ENCODE measurements at places on chromosomes 7 and 10. TPM values are rescaled to one million over a fixed set of nuclear protein-coding genes. Genes with fewer than 3 reads are reported as not detected.
A peak's percentile ranks its signal among the peaks of the same experiment; 100 is the strongest.

GRCh38 chr7:38744746-38745145 is 113.6 kb upstream of the AMPH start:
- no peaks in the 10 kb centered on the region for H3K27me3 ChIP-seq
- DNase-seq = no peak
- no peaks in the 10 kb centered on the region for H3K4me1 ChIP-seq
- no peak overlapping the region for H3K4me3 ChIP-seq
- H3K36me3 ChIP-seq = peaks cover 15% of the 10 kb centered on the region

DNA sequence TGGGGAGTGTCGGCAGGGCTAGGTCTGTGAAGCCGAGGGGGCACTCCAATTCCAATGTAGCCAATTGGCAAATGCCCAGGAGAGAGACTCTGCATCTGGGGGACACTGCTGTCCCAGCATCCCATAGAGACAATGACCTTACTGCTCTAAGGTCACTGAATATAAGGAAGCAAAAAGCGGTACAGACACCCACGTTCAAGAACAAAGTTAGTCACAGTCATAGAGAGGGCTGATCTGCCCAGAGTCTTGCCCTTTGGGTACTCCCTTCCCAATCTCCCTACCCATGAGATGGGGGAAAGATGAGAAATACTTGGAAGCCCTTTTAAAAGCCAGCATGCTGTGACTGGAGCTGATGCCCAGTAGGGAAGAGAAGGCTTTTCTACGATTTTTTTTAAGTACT is 76.3 kb upstream of the GSDME start:
- no peak overlapping the region for H3K4me3 ChIP-seq
- H3K27me3 ChIP-seq = no peaks in the 10 kb centered on the region
- peak overlapping the region; percentile 53 for H3K27ac ChIP-seq

CALY gene
- total RNA-seq = 0.82 TPM

GRCh38 chr10:21495002-21495751 is 30.3 kb downstream of the SKIDA1 start:
- H3K4me1 ChIP-seq = peaks cover 53% of the 10 kb centered on the region
- H3K36me3 ChIP-seq = peaks cover 2% of the 10 kb centered on the region
- DNase-seq = no peak

DNA sequence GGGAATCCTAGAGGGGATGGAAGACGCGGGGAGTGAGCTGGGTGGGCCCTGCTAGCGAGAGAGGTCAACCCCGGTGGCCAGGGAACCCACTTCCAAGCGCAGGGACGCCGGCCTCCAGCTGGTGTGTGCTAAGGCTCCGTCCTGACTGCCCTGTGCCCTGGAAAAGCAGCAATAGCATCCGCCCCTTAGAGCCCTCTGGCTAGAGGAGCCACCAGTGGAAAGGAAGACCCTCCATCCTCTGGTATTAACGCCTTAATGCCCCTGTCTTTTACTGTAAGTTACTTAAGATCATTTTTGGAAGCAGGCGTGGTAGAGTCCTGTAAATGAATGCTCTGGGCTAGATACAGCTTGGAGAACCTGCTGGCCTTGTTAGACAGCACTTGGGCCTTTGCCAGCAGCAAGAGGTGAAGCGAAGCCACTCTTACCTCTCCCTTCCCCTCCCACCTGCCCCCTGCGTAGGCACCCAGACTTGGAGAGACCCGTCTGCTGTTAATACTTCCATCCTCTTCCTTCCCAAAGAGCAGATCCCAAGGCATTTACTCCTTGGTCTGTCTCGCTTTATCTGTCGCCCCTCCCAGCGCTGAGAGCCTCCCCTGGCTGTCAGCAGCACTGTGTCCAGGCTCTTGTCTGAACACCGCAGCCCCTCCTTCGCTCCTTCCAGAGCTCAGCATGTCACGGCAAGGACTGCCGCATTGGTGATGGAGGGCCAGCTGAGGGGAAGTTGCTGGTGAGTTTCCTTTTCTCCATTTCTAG is 4.6 kb downstream of the REPIN1 start:
- H3K27ac ChIP-seq = peak overlapping the region; percentile 93
- DNase-seq = no peak
- peaks cover 15% of the 10 kb centered on the region for H3K36me3 ChIP-seq
- H3K27me3 ChIP-seq = peaks cover 2% of the 10 kb centered on the region
- H3K4me3 ChIP-seq = peak overlapping the region; percentile 78

DNA sequence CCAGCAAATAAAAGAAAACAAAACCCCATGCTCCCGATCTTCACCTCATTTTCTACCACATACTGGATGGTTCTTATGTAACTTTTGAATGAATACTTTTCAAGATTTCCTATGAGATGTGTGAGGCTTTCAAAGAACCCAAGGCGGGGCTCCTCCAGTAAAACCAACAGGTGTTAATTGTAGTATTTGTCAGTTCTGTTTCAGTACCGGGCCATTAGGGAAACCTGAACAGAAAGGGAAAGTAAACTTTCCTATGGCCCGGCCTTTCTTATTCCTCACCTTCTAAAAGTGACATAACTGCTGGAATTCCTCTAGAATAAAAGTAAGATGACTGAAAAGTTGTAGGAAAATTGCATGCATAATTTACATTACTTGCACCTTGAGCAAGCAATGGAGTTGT is 672.9 kb downstream of the MAGI2 start:
- no peaks in the 10 kb centered on the region for H3K4me1 ChIP-seq
- DNase-seq = no peak
- no peak overlapping the region for H3K4me3 ChIP-seq
- no peak overlapping the region for H3K27ac ChIP-seq
- no peaks in the 10 kb centered on the region for H3K36me3 ChIP-seq
- no peaks in the 10 kb centered on the region for H3K27me3 ChIP-seq

GRCh38 chr10:93072713-93073538 is 767 bp upstream of the CYP26A1 start:
- H3K27me3 ChIP-seq = peaks cover 99% of the 10 kb centered on the region
- no peaks in the 10 kb centered on the region for H3K36me3 ChIP-seq
- H3K4me3 ChIP-seq = peak overlapping the region; percentile 51
- no peak overlapping the region for H3K27ac ChIP-seq
- H3K4me1 ChIP-seq = peaks cover 29% of the 10 kb centered on the region

DNA sequence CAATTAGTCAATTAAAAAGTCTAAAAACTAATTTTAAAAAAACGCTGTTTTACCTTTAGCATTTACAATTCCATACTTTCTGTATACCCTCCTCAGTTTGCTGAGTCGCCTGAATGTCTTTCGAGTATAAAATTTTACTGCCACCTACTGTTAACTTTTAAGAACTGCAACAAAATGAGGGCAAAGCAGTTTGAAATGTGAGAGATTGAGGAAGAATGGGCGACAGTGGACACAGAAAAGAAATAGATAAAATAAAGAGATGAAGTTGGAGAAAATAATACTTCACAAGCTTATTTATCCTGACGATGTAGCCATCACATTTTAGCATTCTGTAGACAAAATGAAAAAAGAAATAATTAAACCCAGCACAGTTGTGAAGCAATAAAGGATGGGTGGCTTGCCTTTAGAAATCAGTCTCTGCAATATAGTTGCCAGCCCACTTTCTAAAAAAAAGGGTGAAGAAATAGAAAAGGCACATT is 110.8 kb upstream of the PTN start:
- H3K27ac ChIP-seq = no peak overlapping the region
- no peak for DNase-seq
- H3K27me3 ChIP-seq = no peaks in the 10 kb centered on the region

- no peaks in the 10 kb centered on the region for H3K36me3 ChIP-seq
- no peak for DNase-seq
- H3K4me3 ChIP-seq = no peak overlapping the region
- H3K4me1 ChIP-seq = peaks cover 12% of the 10 kb centered on the region
- no peak overlapping the region for H3K27ac ChIP-seq
These were observed 69.4 kb downstream of the WIPF3 start for GRCh38 chr7:29875741-29876140.

Data from neural crest cell (in vitro differentiated cells).